Stimulated activated memory B cell treated with anti-CD40 and anti-IgM and Interleukin-4, amounts not matched to agents 10 μg/mL and 1 μg/mL and 100 μg/mL, for 72 hours (primary cell): ENCODE measurements at places on chromosomes 6 and 20.
A peak's percentile ranks its signal among the peaks of the same experiment; 100 is the strongest.

GRCh38 chr6:134477991-134478635, 160.2 kb upstream of the SGK1 start:
- ATAC-seq, result no peak

GRCh38 chr6:151207674-151208073, 32.1 kb upstream of the AKAP12 start:
- ATAC-seq, result no peak

DNA sequence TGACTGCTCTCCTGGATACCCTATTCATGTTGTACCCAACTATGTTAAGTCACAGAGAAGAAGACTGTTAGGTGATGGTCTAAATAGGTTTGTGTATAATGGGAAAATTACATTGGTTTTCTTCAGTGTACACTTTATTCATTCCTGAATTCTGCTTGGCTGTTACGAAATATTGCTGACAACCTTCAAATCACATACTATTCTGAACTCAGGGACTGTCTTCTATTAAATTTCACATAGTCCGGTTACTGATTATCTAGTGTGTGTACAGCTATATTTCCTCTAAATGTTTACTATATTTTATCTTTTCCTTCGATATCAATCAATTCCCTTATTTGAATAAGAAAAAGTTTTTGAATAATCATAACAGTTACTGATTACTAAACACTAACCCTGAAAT, 1090.3 kb upstream of the CITED2 start:
- ATAC-seq, result no peak

DNA sequence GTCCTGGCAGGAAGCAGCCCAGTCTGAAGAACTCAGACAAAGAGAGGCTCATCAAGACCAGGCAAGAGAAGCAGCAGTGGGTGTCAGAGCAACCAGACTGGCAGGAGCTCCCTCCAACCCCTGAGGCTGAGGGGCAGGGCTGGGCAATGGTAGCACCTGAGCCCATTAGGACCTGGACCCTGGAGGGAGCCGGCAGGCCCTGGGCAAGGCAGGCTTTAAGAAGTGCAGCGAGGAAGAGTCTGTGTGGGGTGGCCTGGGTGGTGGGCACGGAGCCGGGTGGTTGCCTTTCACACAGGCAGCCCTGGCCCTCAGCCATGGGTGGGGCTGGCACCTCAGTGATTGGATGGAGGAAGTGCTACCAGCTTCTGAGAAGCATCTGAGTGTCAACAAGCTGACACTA, 33.1 kb upstream of the IRF4 start:
- peak; percentile 14 for ATAC-seq

DNA sequence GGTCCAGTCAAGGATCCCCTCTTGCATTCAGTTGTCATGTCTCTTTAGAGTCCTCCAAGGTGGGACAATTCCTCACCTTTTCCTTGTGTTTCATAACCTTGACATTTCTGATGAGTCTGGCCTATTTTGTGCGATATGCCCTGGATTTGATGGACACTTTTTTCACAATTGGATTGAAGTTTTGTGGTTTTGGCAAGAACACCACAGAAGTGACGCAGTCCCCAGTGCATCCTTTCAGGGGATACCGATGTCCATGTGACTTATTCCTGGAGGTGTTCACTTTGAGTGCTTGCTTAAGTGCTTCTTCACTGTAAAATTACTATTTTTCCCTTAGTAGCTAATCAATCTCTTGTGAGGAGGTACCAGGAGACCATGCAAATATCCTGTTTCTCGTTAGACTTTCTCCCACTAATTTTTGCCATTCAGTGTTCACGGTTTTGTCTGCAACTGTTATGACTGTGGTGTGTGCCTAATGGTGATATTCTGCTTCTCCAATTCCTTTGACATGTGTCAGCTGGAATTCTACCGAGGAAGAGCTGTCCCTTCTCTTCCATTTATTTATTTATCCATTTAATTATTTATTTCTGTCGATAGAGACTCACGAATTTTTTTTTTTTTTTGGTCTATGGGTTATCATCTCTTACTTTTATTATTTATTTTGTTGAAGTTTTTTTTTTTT, 30.8 kb downstream of the BPIFB4 start:
- no peak for ATAC-seq
